Activated CD4-positive, alpha-beta T cell treated with anti-CD3 and anti-CD28 coated beads for 24 hours (primary cell): ENCODE measurements at places on chromosomes 7 and 10.
A peak's percentile ranks its signal among the peaks of the same experiment; 100 is the strongest.

GRCh38 chr10:128859738-128860386 is 607.2 kb upstream of the MGMT start:
- peak; percentile 3 for DNase-seq

- DNase-seq, result no peak
Measured at GRCh38 chr7:121369462-121369861, 26.6 kb downstream of the FAM3C start.

GRCh38 chr7:38328814-38329213 is 55.4 kb upstream of the TARP start:
- DNase-seq, result no peak

- DNase-seq, result no peak
Measured at GRCh38 chr7:17015598-17016031, 133.8 kb upstream of the AGR3 start.

- DNase-seq, result no peak
Measured at GRCh38 chr10:21069278-21069677, 172.2 kb upstream of the NEBL start.

DNA sequence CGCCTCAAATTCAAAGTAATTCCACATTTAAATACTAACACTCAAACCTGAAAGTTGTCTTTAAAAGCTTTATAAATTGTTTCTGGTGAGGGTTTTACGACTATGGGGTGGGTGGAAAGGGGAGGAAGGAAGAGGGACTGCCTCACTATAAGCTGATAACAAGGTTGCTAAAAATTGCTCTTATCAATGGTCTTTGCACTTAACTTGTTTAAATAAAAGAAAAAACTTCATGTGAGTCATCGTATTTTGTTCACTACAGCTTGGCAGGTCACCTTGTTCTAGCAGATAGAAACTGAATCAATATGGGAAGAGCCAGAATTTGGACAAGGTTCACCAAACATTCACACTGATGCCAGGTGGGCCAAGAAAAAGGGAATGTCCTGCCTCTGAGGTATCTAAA is 129.2 kb downstream of the TES start:
- DNase-seq, result no peak

DNA sequence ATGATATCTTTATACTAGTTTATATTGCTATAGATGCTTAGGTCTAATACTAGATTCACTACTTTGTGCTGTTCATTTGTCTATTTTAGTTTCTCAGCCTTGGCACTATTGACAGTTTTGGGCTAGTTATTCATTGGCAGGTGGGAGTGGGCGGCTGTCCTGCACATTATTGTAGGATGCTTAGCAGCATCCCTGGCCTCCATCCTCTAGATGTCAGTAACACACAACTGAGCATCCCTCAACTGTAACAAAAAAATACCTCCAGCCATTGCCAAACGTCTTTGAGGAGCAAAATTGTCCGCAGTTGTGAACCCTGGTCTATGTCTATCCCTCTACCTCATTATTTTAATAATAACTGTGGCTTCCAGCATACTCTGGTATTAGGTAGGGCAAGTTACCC is 34.4 kb upstream of the PNLIP start:
- DNase-seq, result no peak

DNA sequence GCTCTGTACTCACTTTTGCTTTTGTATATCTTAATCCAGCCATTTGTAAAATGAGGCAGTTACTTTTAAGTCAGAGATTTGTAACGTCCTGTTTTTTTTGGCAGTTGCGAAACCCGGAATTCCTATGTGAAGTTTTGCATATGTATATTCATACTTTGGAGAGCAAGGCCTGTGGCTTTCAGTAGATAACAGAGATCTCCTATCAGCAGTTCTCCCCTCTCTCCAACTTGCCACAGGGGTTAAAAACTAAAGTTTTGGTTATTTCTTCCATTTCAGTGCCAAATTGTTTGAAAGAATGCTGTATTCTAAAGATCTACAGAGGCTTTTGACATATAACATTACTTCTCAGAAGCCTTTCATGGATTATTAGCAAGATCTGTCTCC is 102.4 kb downstream of the EXOC4 start:
- no peak for DNase-seq

DNA sequence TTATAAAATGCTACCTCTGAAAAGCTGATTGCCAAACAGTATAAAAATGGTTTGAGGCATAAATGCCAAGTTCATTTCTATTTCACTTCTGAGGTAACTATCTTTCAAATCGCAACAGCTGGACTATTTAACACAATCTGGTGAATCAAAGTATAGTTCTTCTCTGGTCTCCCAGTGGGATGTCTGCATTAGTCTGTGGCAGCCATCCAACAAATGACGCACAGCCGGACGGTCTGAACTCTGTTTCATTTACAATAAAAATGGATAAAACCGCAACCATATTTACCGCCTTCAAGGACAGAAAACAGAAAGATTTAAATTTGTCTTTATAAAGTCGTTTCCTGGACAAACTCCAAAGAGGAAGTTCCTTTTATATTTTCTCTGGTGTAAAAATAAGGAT is 41.9 kb downstream of the ENO4 start:
- no peak for DNase-seq

GRCh38 chr10:21758239-21758638 is 224.2 kb downstream of the MLLT10 start:
- DNase-seq, result no peak

- no peak for DNase-seq
Measured at GRCh38 chr10:93248583-93249227, 175.0 kb downstream of the CYP26A1 start.

- DNase-seq, result no peak
Measured at GRCh38 chr10:24381235-24382010, 172.5 kb downstream of the KIAA1217 start.

GRCh38 chr10:80709866-80710265 is 172.2 kb downstream of the SH2D4B start:
- DNase-seq, result no peak

- no peak for DNase-seq
Measured at GRCh38 chr10:97229322-97230015, 43.7 kb upstream of the SLIT1 start.

DNA sequence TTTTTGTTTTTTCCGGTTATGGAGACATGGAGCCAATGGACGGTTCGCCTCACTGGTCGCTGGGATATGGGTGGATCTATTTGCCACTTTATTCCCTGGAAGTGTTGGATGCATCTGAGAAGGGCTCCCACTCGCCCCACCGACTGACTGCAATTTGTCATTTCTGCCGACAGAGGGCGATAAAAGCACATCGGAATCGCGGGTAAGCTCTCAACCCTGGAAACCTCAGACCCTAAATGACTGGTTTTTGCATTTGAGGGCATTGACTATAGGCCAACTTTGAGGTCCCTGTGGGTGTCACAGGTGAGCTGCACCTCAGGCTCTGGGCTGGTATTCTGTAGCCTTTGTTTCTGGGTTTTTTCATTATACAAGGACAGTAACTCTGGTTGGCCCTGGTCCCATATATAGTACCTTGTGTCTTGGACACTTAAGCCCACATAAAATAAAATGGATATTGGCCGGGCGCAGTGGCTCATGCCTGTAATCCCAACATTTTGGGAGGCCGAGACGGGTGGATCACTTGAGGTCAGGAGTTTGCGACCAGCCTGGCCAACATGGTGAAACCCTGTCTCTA is 11.9 kb upstream of the OPALIN start:
- DNase-seq, result peak; percentile 23

DNA sequence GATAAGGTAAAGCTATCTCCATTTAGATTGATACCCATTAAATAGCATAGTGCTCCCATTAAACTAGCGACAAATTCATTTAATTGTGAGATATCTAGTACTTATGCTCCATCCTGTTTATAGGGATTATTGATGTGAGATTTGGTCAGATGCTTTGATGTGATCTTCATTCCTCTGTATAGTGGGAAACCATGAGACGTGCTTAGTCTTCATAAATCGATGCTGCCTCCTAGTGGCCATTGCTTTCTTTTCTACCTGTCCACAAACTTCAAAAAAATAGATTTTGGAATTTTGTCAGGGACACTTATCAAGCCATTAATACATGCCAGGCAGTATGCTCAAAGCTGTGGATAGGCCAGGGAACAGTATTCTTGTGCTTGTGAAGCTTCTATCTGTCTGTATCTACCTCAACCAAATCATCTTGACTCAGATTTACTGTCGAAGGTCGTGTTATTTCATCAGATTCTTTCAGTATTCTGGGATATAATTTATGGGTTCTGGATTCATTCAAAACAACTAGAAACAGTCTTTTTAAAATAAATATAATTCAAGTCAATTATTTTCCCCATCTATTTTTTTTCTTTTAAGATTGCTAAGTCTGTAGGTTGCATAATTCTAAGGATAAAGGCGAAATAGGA is 12.0 kb downstream of the LSM8 start:
- DNase-seq, result peak; percentile 41

- peak; percentile 68 for DNase-seq
Measured at GRCh38 chr10:50739618-50740292, at the start of gene ASAH2B. TSS of gene ASAH2B (plus strand) at chr10:50739936. CDS start at chr10:50745131, 5,195 bp downstream.

- no peak for DNase-seq
Measured at GRCh38 chr10:67666416-67667034, 29.5 kb downstream of the CTNNA3 start.

DNA sequence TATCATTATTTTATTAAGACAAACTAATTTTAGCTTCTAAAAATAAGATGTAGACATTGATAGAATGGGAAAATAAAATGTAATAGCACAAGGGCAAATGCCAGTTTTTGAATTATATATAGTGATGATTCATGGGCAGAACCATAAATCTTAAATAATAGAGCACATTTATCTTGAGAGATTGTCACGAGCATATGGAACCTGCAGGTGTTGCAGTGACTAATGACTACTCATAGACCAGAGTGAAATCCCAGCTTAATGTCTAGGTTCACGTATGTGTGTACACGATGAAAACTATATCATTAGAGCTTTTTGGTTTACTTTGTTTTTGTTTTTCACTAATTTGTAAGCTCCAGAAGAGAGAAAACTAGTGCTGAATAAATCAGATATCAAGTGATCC is 150.2 kb upstream of the CACNA2D1 start:
- DNase-seq, result no peak

DNA sequence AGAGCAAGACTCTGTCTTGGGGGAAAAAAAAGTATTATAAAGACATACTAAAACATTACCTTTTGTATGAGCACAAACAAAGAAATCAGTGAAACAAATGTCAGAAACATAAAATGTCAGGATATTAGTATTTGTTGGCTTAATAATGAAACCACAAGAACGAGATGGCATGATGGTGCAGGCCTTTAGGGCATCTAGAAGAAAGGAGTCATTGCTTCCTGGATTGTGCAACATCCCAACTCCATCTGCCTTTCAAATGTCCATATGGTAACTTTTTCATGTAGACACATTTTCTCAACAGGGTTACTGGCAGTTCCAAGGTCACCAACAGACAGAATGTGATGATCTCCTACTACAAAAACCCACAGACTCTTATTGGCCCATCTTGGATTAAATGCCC is 96.6 kb downstream of the ZNF248 start:
- DNase-seq, result no peak

DNA sequence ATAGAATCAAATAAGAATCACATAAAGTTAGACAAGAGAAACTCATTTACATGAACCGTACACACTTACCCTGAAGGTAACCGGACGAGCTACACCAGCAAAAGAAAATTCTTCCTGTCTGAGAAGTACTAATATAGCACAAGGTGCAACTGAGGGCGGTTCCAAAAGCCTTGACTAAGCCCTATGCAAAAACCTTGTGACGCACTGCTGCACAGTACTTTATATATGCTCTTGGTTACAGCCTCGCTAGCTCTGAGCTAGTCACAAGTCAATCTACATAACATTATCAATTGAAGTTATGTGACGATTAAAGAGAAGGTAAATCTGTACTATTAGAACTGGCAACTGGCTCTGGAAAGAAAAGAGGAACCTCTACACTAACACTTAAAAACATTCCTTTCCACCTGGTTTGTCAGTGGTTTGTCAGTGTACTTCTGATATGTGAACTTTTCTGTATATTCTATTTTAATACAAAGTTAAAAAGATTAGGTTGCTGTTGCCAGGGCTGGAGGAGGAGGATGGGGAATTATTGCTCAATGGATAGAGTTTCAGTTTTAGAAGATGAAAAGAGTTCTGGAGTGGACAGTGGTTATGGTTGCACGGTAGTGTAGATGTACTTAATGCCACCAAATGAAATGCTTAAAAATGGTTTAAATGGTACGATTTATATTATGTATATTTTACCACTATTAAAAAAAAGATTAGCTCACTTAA is 21.6 kb downstream of the NT5C3A start:
- DNase-seq, result peak; percentile 21

DNA sequence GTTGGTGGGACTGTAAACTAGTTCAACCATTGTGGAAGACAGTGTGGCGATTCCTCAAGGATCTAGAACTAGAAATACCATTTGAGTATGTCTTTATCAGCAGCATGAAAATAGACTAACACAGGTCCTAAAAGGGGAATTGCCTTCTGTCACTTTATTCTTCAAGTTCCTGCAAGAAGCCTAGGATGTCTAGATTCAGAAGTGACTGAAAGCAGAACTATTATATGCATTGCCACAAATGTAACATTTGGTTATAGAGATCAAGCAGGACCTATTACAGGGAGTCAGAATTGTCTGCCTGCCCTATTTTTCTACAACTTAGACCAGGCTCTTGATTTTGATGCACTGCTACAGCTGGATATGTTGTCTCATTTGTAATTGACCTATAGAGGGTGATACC is 364.7 kb downstream of the SORCS1 start:
- DNase-seq, result no peak

DNA sequence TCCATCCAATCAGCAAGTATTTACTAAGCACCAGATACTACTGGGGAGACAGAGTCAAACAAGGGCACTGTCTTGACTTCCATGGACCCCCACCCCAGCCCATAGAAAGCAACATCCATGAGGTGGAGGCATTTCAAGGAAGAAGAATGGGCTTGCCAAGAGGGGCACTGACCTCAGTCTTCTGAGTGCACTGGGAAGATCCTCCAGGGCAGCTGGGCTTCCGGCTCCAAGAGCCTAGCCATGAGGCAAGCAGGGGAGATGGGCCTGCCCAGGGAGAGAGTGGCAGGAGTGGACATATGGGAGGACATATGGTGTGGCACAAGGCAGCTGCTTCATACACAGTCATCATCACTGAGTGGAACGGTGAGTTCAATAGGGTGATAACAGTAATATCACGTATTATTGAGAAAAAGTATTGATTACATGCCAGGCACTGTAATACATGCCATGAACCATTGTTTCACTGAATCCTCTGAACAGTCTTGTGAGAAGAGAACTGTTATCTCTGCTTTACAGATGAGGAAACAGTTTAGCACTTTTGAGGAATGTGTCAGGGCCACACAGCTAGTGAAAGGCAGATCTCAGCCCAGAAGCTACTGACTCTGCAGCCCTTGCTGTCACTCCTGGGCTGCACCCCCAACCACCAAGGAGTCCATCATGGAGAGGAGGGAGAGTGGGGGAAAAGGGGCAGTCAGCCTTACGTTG is 331.7 kb upstream of the ZMIZ1 start:
- no peak for DNase-seq

DNA sequence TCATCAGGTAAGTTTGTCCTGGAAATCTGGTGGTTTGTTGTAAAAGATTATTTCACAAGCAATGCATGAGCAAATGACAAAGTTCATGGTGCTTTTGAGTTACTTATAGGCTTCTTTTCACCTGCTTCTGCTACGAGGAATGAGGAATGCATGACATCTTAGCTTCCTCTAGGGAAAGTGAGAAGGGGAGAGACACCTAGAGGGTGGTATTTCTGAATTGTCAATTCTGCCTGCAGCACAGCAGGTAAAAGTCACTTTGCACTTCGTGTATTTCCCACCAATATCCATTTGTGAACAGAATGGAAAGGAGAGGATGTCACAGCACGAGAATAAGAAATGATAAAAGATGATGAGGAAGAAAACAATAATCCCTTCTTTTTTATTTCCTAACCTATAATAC is 153.4 kb upstream of the FEZF1 start:
- no peak for DNase-seq

GRCh38 chr10:14327527-14327926 is 3.2 kb downstream of the FRMD4A start:
- no peak for DNase-seq

- no peak for DNase-seq
Measured at GRCh38 chr10:129438024-129438423, 29.0 kb upstream of the MGMT start.
